ENCODE measurements at places on chromosomes 12 and 14.

DNA sequence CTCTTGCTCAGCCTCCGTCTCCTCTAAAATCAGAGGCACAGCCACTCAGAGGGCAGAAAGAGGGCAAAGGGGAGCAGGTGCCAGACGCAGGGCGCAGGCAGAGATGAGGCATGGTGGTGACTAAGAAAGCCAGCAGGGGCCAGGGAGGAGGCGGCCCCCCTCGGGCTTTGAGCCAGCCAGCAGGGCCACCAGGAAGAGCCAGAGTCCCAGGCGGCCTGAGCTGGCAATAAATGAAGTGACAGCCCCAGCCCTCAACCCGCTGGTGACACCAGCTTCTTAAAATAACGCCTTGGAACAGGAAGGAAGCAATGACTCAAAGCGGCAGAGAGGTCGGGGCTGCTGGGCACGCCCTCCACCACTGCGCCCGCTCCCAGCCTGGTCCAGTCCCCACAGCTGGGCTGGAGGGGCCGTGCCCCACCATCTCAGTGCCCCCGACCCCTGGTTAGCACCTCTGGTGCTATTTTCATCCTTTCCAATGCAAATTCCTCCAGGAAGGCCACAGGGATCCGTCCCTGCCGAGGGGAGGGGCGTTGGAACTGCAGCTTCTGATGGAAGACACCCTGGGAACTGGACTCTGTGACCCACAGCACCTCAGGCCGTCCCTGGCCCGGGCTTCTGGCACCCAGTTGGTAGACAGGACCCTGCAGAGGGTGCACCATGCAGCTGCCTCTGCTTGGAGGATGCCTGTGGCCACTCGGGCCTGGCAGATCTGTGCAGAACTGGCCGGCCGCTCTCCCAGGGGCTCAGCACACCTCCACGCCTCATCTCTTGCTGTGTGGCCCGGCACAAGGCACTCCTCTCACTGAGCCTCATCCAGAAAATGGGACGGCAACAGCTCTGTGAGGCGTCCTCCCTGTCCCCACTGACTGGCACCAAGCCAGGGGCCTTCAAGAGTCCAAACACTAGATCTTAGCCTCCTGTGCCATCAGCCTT lies 113.7 kb downstream of the NCOR2 start:
- peak; percentile 61 for DNase-seq

GRCh38 chr12:124013073-124013472 lies 40.1 kb downstream of the ZNF664 start:
- no peak for DNase-seq

GRCh38 chr12:18066666-18067065 lies 23.3 kb downstream of the RERGL start:
- no peak for DNase-seq

GRCh38 chr14:68379510-68380328 lies 413.1 kb downstream of the ZFP36L1 start:
- no peak for DNase-seq

- no peak for DNase-seq
These were observed 38.5 kb downstream of the PTGER2 start for GRCh38 chr14:52352569-52352968.

GRCh38 chr12:49937639-49938300 lies 12.8 kb upstream of the AQP2 start:
- DNase-seq, result no peak

DNA sequence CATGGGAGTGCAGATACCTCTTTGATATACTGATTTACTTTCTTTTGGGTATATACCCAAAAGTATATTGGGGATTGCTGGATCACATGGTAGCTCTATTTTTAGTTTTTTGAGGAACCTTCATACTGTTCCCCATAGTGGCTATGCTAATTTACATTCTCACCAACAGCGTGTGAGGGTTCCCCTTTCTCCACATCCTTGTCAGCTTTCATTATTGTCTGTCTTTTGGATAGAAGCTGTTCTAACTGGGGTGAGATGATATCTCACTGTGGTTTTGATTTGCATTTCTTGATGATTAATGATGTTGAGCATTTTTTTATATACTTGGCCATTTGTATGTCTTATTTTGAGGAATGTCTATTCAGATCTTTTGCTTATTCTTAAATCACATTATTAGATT lies 44.1 kb upstream of the JDP2 start:
- no peak for DNase-seq

DNA sequence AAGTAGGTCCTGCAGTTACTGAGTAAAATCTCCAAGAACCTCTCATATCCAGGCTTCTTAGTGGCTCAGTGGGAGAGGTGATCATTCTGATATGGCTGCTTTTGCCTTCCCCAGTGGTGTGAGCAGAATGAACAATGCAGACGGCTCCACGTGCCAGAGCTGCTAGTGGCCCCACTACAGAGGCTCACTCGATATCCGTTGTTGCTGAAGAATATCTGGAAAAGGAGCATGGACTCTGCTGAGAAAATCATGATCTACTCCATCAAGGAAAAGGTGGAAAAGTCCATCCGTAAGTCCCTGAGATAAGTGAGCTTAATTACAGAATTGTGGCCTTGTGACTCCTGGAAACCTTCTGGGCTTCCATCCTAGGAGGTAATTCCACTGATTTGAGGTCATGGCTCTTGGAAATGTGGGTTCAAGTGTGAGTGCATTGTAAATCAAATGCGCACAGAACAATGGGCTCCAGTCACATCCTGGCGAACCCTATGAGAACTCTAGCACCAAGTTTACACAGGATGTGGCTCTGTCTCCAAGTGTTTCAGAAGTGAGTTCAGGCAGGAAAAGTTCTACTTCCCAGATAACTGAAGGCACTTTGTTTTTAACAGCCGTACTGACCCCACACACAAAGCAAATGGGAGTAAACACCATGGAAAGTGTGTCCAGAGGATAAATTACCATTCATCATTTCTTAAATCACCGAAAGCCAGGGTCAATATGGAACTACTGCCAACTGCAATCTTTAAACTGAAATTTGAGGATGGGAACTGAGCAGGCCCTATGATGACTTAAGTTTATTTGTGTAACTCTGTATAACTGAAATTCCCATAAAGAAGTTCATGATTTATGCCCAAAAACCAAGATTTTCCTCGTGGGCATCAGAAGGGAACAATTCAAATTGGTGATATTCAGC lies 51.4 kb downstream of the PLEKHG7 start:
- no peak for DNase-seq

GRCh38 chr12:26058308-26058707 lies 66.5 kb downstream of the BHLHE41 start:
- no peak for DNase-seq

GRCh38 chr12:57533108-57533507 lies 10.5 kb downstream of the MBD6 start:
- DNase-seq, result no peak

DNA sequence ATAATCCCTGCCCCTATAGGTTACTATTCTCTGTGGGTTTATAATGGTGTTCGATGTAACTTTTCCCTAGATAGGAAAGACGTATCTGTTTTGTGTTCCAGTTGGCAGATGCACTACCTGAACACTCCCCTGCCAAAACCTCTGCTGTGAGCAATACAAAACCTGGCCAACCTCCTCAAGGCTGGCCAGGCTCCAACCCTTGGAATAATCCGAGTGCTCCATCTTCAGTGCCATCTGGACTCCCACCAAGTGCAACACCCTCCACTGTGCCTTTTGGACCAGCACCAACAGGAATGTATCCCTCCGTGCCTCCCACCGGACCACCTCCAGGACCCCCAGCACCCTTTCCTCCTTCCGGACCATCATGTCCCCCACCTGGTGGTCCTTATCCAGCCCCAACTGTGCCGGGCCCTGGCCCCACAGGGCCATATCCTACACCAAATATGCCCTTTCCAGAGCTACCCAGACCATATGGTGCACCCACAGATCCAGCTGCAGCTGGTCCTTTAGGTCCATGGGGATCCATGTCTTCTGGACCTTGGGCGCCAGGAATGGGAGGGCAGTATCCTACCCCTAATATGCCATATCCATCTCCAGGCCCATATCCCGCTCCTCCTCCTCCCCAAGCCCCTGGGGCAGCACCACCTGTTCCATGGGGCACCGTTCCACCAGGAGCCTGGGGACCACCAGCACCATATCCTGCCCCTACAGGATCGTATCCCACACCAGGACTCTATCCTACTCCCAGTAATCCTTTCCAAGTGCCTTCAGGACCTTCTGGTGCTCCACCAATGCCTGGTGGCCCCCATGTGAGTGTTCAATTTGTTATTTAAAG lies 11.3 kb downstream of the MAPK1IP1L start:
- no peak for DNase-seq

DNA sequence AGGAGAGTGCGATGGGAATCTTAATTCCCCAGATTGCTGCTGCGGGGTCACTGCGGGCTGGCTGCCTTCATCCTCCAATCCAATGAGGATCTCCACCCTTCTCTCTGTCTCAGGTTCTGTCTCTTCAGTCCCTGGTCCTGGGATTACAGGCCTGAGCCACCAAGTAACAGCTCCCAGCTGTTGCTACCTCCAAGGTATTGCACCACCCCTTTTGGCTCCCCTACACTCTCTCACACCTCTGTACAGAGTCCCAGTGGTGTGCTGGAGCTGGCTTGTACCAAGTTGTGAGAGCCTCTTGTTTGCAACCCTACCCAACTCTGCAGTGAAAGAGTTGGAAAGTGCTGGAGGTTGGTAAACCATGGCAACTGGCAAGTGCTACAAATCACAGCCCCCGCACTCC lies 10.0 kb upstream of the RILPL1 start:
- no peak for DNase-seq

DNA sequence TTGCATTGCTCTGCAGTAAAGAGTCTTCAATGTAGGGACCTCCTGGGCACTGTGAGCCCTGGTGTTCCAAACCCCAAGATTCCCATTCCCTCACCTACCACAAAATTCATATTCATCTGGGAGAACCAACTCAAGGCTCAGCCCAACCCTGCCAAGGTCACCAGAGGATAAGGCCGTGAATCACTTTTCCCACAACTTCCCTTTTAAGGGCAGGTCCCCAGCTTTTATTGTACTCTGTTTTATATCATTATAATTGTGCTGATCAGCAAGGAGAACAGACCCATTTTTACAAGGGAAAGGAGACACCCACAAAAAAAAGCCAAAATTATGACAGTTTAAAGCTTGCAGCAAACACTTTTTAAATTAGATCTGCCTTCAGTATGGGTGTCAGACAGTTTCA lies 363.0 kb upstream of the FKBP4 start:
- DNase-seq, result no peak

DNA sequence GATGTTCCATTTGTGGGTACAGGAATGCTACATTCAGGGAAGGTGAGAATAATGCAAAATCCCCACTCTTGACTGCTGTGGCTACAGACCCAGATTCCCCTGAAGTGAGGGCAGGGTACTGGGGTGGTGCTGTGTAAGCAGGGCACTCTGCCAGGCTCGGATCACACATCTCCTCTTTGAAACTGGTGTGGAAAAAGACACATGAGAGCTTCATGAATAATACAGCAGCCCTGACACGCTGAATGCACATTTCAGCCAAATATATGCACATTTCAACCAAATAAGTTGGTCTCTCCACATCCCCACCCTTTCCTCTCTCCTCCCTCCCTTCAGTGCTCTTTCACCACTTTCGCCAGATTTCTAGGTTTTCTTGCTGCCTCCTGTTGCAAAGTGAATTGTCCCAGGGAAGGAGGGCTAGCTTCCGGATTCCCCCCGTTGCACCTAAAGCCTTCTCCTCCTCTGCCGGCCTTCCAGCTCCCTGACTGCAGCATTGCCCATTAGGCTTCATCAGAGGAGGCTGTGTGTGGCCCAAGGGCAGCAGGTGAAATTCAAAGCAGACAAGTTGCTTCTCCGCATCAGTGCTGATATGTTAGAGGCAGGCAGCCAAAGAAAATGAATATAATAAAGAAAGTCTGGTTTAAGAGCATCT lies 118.2 kb upstream of the TMCC3 start:
- DNase-seq, result no peak

GRCh38 chr12:94103986-94104385 lies 44.4 kb upstream of the PLXNC1 start:
- DNase-seq, result no peak

- DNase-seq, result no peak
These were observed 6.4 kb downstream of the SLC2A13 start for GRCh38 chr12:40099423-40099853.

DNA sequence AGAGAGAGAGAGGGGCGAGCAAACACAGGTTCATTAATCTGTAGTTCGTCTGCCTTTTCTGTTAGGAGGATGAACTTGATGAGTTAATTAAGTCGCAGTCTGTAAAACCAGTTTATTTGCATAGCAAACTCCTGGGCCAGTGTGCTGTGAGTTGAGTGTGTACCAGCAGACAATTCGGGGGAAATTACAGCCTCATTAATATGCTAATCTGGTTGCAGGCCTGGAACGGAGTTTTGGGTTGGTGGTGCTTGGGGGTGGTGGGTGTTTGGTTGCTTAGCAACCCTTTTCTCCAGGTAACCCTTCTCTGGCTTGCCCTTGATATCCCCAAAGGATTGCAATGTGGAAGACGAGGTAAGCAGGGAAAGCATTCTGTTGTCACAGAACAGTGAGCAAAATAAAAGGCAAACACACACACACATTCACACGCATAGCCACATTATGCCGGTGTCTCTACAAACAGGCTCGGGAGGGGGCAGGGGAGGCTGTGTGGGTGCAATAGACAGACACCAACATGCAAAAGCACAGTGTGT lies 29.2 kb upstream of the LHX5 start:
- DNase-seq, result no peak

- no peak for DNase-seq
These were observed 52.9 kb downstream of the ABCC9 start for GRCh38 chr12:21888276-21888863.

GRCh38 chr12:93519859-93520258 lies 52.5 kb downstream of the MRPL42 start:
- DNase-seq, result no peak

GRCh38 chr12:100193085-100193484 lies 7.5 kb upstream of the ACTR6 start:
- no peak for DNase-seq

DNA sequence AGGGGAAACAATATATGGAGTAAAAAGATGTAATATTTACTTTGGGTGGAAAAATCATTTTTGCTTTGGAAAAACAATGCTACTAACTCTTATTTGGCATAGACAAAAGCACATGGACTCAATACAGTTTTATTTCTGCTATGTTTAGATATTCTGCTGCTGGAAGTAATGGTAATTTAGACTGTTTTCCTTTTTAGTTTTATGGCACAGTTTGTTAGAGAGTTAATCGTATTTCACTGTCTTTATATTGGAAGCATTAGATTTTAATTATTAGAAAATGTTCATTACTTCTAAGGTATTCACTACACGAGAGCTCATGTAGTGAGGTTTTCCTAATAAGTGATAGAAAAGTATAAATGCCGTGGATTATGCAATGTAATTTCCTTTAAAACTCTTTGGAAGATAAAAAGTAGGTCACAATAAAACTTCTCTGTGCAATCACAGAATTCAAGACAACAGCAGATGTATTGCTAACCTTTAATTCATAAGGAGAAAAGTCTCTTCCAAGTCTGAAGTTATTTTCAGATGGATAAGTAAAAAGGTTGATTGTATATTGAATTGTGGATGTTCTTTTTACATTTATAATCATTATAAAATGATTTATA lies 851.8 kb downstream of the TMTC2 start:
- no peak for DNase-seq

GRCh38 chr12:39443081-39443928 lies at the start of gene KIF21A:
TSS of gene KIF21A (minus strand) at chr12:39443120. CDS start at chr12:39442970, 150 bp downstream.
- DNase-seq, result peak; percentile 72

DNA sequence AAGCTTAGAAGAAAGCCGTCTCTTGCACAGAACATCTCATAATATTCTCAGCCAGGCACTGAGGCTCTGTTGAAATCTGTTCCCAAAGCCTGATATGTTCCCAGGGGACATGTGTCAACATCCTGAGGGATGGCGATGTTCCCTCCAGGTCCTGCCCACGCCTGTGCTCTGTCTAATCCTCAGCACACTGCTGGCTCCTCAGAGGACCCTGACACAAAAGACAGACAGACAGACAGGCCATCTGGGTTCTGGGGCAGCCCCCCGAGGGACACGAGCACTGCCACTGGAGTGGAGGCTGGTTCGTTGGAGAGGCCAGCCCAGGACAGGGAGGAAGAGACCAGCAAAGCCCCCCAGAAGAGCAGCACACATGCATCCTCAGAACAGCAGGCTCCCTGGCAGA lies 27.8 kb downstream of the CHGA start:
- no peak for DNase-seq

Data from stimulated activated CD4-positive, alpha-beta T cell treated with anti-CD3 and anti-CD28 coated beads, TNF-alpha, amount 100 ng/mL, for 24 hours (primary cell).